ENCODE measurements at places on chromosomes 11 and 22.

DNA sequence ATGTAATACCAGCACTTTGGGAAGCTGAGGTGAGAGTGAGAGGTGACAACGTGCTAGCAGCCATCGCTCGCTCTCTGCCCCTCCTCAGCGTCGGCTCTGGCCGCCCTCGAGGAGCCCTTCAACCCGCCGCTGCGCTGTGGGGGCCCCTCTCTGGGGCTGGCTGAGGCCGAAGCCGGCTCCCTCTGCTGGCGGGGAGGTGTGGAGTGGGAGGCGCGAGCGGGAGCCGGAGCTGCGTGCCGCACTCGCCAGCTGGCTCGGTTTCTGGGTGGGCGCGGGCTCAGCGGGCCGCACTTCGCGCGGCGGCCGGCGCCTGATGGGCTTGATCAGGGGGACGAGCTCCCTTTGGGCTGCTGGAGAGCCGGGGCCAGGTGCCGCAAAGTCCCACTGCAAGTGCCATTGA lies 98.9 kb upstream of the UBASH3B start:
- DNase-seq = no peak

GRCh38 chr22:30989474-30989873 lies 20.4 kb downstream of the TUG1 start:
- DNase-seq = no peak

GRCh38 chr11:67505605-67506396 lies 638 bp upstream of the PITPNM1 start:
- no peak for DNase-seq

GRCh38 chr22:39482768-39483167 lies 19.3 kb upstream of the MIEF1 start:
- no peak for DNase-seq

GRCh38 chr22:17744430-17744829 lies 29.8 kb downstream of the BID start:
- DNase-seq = no peak

- no peak for DNase-seq
Measured at GRCh38 chr11:2908130-2908529, 21.1 kb downstream of the PHLDA2 start.

DNA sequence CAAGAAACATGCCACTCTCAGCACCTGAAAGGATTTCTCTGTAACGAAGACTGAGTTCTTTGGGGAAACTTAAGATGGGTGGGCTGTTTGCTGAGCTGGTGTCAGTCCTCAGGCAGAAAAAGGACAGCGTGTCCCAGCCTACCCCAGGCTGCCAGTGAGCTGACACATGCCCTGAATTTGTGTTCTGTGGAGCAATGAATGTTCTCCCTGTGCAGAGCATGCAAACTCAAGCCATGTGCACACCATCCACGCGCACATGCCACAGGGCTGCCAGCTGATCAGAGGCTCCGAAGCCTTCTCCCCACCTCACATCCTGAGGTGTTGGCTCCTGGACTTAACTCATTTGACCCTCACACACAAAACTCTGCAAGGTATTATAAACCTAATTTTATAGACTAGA lies 104.9 kb downstream of the KCNC1 start:
- no peak for DNase-seq

DNA sequence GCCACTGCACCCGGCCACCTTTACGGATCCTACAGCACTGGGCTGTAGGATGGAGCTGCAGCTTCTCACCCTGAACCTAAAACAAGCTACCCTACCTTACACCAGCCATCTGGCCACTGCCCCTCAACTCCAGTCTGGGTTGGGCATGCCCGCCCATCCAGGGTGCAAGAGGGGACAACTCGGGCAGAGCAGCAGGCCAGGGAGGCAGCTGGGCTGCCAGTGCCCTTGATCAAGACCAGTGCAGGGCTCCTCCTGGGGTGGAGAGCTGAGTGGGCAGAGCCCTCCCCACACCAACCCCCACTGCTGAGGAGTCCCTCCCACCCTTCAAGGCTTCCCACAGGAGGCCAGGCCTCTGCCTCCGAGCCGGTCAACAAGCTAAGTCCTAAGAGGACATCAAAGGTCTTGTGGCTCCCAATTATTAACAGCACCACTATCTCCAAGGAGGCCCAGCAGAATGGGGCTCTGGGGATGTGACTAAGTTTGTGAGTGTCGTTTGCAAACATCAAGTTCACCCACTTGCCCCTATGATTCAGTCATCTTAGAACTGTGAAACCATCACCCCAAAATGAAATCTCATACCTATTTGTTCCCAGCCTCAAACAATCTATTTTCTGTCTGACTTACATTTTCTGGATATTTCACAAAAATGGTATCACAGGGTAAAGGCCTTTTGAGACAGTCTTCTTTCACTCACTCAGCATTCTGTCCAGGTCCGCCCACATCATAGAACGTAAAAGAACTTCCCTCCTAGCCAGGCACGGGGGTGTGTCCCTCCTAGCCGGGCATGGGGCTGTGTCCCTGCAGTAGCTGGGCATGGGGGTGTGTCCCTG lies 11.0 kb downstream of the GATD1 start:
- DNase-seq = no peak

DNA sequence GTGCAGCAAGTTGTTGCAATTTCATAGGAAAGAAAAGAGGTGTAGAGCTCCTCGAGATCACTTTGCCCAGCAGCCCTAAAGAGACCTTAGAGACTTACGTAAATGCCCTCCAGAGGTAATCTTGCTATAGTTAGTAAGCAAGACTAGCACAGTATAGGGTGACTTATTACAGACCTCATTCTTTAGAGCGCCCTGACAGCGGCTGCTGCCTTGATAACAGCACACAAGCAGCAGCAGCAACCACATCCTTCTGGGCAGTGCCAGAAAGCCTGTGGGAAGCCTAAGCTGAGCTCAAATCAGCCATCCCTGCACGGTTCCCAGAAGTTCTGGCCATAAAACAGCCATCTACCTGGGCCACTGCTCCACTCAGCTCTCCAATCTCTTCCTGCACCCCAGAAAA lies 22.6 kb upstream of the OR56B1 start:
- DNase-seq = no peak

DNA sequence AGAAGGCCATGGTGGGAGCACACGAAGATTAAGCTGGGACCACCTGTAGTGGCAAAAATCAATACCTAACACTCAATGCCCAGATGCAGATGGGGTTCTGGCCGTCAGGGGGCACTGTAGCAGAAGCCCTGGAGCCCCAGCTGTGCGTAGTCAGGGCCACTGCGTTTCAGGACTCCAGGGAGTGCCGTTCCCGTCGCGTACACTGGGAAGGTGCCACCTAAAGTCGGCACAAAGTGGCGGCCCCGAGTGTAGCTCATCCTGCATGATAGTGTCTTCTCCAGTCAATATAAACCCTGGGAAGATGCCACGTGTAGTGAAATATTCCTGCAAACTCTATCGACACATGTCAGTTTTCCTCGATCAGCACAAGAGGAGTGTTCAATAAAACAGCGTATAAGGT lies 123.8 kb upstream of the NTM start:
- DNase-seq = no peak

- no peak for DNase-seq
Measured at GRCh38 chr11:13205486-13205885, 72.1 kb upstream of the BMAL1 start.

GRCh38 chr11:2098691-2099515 lies 40.3 kb downstream of the IGF2 start:
- DNase-seq = no peak

DNA sequence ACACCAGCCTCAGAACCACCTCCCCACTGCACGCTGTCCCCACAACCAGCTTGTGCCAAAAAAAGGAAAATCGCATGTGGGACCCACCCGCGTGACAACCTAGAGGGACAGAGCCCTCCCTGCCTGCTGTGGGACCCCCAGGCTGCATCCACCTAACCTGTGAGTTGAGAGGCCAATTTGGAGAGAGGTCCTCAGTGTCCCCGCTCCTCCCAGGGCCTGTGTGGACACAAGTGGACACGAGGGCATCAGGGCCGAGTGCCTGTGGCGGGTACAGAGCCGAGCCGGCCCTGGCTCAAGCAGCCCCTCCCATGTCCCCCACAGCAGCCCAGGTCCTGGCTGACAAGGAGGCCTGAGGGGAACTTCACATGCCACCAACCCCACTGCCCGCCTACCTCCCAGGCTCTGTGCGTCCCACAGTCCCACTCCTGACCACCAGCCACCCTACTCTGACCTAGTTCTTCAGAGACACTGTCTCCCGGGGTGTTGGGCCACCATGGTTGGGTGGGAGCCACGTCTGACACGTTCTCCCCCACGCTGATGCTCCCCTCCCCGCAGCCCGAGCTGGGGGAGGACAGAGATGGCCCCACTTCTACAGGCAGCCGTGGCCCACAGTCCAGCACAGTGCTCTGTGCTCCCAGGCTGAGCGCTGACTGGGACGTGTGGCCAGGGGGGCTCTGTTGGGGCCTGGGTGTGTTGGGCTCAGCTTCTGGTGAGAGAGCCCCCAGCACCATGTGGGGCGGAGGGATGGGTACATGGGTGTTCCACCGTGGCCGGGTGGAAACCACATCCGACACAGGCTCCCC lies 19.2 kb downstream of the SELENOO start:
- DNase-seq = no peak
